Left lobe of liver (tissue), 2 donors: ENCODE measurements at places on chromosomes 6 and 20. TPM values are rescaled to one million over a fixed set of nuclear protein-coding genes. Genes with fewer than 3 reads are reported as not detected.

GRCh38 chr6:77776441-77776840 is 123.6 kb downstream of the MEI4 start:
- no peak for DNase-seq

The SEC63 gene
- 77.3 TPM for total RNA-seq

DNA sequence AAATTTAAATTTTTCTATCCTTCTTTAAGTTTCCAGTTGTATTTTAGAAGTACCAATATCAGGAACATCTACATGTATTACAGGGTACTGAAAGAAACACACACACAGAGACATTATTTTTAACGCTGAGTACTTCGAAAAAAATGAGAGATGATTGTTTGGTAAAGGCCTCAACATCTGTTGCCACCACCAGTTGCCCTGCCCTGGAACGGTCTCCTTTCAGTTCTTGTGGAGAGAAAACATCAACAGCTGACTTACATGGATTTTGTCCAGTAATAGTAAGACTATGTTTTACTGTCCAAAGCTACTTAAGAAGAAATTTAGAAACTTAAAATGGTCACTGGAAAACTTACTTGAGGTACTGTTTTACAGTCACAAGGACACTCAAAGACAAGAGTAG is 16.7 kb downstream of the HMGCLL1 start:
- no peak for DNase-seq

The IPCEF1 gene
- total RNA-seq: 0.98 TPM

DNA sequence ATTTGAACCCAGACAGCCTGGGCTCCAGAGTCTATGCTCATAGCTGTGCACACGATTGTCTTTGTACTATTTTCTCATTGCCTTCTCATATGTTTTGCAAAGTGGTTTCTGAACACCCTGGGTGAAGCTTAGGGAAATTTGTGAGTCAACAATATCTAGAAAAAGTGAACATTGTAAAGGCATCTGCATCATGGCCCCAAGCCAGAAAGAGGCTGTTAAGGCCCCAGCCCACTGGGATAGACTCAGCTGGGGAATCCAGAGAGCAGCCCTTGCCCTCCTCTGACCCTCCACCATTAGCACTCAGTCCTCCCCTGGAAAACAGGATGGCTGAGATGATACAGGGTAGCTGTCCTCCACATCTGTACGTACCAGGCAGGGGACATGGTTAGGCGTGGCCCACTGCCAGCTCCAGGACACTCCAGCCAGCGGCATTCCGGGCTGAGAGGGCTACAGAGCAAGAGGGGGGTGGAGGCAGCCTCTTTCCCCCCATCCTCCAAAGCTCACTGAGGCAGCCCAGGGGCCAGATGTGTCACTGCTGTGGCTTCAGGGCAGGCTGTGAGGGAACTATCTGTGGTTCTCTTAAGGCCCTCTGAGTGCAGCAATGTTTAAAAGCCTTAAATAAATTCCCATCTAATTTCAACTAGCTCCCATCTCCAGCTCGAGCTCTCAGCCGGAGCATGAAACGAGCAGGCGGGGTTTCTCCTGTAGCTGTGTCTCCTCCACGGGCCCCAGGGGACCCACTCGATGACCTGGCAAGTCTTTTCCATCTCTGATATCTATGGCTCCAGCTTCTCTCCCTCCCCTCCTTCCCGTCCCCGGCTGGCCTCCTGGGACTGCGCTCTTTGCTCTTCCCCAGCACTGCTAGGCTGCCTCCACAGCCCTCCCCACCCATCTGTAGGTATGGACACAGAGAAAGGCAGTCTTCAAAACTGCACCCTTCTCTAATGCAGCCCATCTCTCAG is 209.4 kb upstream of the LRFN2 start:
- DNase-seq: no peak

The CYP39A1 gene
- total RNA-seq: 35.9 TPM

- DNase-seq: no peak
These were observed 66.2 kb downstream of the GMDS start for GRCh38 chr6:2179241-2179640.

- DNase-seq: peak; percentile 94
These were observed 409 bp upstream of the ATXN1 start for GRCh38 chr6:16761471-16762267.

DNA sequence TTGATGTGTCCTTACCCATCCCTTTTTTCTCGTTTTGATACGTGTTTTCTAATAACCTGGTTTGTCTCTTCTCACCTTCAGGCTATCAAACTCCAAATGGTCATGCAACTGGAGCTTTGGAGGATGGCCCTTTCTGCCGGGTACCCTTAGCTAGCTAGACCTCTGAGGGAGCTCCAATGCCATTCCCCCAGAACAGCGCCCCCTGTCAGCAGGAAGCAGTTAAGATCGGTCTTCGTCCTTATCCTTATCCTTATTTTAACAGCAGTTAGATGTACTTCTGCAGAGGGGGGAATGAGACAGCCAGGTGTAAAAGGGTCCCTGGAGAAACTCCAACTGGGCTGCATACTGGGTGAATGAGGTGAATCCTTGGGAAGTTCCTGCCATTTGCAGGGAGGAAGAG is 37.2 kb downstream of the SEL1L2 start:
- no peak for DNase-seq

DNA sequence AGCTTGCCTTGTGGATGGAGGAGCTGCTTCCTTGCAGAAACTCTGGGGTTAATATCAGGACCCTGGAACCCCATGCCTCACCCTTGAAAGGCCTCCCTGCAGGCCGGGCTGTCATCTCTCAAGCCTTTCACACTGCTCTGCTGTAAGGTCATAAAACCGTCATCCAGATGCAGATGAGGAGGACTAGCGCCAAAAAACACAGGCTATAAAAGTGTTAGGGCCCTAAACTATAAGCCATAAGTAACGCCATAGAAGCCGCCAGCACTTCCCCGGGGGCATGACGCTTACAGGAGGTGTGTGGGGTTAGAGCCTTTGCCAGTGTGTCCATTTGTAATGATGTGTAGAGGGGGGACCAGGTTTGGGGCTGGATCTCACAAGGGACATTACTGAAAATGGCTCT is 47.6 kb downstream of the CDH4 start:
- DNase-seq: no peak
